Amygdala (tissue), 56 donors: ENCODE measurements at places on chromosomes 12 and 14.

DNA sequence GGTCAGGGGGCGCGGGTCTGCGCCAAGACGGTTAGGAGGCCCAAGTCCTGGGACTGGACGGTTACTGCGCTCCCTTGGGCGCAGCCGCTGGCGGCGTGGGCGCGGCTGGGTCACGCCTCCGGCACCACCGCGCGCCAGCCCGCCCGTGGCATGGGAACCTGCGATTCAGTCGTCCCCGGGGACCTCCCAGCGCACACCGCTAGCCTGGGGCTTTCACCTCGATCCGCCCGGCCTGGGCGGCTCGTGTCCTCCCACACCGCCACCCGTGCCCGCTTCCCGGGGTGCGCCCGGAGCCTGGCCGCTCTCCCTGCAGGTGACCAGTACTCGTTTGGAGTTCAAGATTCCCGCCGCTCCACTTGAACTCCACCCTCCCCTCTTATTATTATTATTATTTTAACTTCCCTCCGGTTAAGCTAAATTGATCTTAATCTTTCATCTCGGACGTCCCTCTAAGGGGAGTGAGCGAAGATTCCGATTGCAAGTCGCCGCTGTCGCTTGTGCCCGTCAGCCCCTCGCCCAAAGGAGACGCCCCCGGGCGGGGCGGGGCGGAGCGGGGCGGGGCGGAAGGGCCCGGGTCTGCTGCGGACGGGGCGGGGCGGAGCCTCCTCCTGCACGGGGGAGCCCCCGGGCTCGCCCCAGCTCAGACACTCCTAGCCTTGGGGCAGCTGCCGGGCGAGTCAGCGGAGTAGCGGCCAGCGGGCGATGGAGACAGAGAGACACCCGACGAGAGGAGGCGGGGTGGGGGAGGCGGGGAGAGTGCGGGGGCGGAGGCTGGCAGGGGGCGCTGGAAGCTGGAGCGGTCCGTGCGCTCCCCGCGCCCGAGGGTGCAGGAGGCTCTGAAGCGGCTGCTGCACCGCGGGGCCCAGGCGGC lies at the start of gene KCNMB4:
KCNMB4 (plus strand) TSS at position 643 of the 871 bp plus-strand sequence. CDS start 445 bp downstream, outside the sequence.
- DNase-seq: peak; percentile 73

DNA sequence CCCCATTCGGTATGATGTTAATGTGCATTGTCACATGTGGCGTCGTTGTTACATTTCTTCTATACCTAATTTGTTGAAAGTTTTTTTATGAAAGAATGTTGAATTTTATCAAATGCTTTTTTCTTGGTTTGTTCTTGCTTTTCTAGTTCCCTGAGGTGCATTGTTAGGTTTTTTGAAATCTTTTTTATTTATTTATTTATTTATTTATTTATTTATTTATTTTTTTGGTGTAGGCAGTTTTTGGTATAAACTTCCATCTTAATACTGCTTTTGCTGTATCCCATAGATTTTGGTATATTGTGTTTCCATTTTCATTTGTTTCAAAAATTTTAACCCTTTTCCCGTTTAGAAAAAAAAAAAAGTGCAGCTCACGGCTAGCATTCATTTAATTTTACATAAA lies 121.1 kb upstream of the HMGA2 start:
- no peak for DNase-seq

- DNase-seq: no peak
Observed at GRCh38 chr12:32455607-32456071, 56.3 kb downstream of the FGD4 start.

DNA sequence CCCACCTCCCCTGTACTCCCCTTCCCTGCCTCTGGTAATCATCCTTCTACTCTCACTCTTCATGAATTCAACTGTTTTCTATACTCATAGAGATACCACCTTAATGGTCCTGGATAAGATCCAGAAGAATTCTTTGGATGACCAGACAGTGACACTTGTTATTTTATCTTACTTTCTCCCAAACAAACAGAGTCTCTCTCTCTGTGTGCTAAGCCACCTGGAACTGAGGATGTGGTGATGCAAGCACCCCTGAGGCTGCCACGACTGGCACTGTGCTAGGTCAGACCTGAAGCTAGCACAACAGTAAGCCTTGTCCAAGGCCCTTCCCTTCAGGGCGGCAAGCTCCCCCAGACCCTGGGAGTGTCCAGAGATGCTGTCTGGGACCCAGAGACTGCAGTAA lies 250.2 kb downstream of the C12orf50 start:
- DNase-seq: no peak

DNA sequence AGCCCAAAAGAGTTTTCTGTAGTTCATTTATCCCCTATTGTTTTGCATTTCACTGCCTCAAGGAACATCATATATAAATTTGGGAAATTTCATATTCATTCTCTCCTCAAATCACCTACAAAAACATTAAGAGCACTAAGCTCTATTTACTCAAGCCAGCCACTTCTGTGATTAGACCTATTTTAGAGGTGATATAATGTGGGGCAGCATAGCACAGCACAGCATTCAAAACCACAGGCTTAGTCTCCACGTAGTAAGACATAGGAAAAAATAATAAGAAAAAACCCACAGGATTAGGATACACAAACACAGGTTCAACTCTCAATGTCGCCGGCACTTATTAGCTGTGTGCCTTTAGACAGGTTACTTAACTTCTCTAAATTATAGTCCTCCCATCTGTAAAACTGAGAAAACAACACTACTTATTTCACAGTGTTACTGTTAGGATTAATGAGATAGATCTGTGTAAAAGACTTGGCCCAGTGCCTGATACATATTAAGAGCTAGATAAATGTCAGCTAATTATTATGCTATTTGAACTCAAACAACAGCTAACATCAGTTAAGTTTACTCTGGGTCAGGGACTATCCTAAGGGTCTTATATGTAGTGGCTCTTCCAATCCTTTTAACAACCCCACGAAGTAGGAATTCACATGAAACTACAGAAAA lies 20.3 kb downstream of the DCAF5 start:
- no peak for DNase-seq

DNA sequence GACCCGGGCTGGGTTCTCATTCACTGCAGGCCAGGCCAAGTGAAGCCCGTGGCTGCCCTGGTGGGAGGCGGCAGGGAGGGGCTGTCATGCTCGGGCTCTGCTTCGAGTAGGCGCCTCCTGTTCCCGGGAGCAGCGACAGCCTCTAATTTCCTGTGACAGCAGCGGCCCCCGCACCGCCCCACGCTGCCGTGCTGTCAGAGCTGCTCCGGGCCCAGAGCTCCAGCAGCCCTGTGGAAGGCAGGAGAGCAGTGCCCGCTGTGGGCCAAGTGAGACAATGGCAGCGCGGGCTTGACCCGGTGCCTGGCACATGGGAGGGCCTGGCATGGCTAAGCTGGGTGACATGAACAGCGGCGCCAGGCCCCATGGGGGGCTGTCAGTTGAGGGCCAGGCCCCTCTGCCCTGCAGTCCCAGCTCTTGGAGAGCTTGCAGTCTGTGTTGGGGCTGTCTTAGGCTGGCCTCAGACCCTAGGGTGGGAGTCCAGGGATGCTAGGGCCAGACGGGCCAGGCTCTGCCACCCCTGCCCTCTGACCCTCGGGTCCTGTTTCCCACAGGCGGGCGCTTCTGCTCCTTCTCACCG lies 5.1 kb downstream of the TRMT61A start:
- DNase-seq: no peak

DNA sequence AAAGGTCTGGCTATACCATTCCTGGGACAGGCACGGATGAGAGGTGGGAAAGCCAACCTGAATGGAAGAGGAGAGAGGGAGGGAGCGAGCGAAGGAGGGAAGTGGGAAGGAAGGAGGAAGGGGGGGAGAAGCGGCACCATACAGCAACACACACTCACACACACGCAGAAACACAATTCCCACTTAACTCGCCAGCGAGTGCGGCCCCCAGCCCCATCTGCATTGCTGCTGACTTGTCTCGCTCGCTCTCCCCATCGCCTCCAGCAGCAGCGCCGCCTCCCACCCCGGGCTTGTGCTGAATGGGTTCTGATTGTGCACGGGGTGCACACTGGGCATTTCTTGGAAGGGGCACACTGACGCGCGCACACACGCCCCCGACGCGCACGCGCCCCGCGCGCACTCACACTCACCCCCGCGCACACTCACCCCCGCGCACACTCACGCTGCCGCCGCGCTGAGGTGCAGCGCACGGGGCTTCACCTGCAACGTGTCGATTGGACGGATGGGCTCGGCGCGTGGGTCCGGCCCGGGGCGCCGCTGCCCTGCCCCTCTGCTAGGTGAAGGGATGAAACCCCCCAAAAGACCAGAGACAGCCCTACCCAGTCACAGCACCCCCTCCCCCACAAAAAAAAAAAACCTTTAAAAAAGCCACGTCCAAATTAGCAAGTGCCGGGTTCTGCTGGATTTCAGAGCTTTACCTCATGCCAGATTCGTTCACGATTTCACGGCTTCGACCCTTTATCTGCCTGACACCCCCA lies 685 bp downstream of the GRIN2B start:
- DNase-seq: peak; percentile 17

DNA sequence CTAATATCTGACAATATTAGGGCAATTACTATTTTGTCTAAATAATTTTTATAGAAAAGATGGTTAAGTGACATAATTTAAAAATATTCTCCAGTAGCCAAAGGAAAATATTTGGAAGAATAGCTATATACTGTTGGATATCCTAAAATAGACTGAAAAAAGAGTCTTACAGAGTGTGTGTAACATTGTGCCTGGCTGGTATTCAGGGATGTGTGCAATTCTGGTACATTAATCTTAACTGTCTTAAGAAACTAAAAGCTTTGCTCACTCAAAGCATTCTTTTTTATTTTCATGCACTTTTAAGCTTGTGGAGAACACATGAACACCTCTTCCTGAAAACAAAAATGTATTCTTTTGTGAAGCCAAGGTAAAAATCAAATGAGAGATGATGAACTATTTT lies 10.1 kb upstream of the NR2C1 start:
- no peak for DNase-seq

- DNase-seq: no peak
Observed at GRCh38 chr12:92574051-92574783, 128.6 kb upstream of the PLEKHG7 start.

GRCh38 chr12:64840949-64841717 lies 16.7 kb downstream of the TBC1D30 start:
- DNase-seq: no peak

DNA sequence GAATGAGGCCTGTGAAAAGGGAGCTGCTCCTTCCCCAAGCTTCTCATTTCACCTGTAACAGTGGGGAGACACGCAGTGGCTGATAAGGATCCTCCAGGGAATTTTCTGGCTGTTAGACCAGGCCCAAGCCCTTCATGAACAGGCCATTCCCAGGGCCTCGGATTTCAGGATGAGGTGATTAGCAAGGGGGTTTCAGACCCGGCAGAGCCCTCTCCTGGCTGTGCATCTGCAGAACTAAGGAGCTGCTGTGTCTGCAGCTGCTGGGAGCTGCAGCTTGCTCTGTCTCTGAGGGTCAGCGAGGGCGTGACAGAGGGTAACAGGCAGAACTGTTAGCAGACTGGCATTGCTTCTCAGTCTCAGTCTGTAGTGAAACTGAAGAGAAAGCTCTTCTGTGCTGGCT lies 110.4 kb downstream of the KCNA5 start:
- no peak for DNase-seq

DNA sequence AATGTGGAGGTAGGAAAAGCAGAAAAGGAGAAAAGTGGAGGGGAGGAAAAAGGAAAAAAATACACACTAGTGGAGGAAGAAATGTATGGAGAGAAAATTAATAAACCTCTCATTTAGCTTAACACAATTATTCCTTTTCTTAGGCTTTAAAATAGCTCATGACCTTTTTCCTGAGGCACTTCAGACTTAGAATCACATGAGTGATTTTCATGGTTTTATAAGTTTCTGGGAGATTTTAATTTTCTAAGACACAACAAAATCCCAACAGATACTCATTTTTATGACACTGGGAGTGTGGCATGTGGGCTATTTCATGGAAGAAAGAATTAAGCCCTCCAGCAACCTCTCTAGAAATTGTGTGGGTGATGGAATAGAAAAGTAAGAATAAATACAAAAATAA lies 214.7 kb downstream of the CPNE8 start:
- DNase-seq: no peak

DNA sequence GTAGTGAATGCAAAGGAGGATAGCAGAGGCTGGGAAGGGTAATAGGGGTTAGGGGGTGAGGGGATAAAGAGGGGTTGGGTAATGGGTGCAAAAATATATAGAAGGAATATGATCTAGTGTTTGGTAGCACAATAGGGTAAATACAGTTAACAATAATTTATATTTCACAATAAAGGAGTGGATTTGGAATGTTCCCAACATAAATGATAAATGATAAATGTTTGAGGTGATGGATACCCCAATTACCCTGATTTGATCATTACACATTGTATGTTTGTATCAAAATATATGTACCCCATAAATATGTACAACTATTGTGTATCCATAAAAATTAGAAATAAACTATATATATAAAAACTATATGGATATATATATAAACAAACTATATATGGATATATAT lies 999 bp upstream of the MYRFL start:
- no peak for DNase-seq

DNA sequence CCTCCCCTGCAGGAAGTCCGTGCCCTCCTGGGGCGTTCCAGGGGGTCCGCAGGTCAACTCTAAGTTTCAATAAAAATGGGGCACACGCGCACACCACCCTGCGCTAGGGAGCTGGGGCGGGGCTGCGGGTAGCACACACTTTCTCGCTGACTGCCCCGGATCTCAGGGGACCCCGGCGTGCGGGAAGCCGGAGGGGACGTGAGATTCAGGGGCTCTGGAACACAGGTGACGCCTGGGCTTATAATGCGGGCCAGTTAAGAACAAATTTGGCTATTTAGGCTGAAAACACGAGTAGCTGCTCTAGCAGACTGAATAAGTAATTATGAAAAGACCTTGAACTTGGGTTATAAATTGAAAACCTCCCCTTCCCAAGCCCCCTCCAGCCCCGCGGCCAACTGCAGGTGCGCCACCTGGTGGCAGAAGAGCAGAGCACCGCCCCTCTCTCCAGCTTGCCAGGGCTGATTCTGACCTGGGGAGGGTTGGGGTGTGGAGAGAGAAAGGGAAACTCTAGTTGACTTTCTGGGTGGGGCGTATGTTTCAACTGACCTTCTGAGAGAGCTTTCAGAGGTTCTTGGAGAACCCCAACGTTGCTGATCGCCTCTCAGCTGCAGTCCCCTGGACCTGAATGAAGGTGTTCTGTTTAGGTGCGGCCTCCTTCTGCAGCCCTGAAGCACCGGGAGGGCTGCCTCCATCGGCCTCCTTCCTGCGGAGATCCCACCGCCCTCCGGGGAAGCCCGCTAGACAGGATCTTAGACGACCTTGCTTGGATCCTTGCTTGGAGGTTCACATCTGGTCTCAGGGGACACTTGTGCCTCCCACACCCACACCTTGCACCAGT lies 118.4 kb upstream of the EVL start:
- no peak for DNase-seq

DNA sequence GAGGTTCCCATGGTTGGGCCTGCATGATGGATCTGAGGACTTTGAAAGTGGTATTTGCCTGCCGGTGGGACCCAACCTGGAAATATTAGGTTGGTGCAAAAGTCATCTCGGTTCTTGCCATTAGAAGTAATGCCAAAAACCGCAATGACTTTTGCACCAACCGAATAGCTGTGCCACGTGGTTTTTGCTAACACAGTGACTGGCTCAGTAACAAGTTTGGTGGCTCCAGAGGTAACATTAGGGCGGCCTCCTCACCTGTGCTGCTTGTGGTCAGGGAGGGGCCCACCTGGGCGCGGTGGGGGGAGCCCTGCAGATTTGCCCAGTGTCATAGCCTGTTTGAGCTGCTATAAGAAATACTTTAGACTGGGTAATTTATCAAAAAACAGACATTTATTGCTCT lies 1.8 kb downstream of the BDKRB2 start:
- DNase-seq: no peak

- no peak for DNase-seq
Observed at GRCh38 chr12:129558036-129558435, 345.8 kb downstream of the TMEM132D start.
